Fibroblast of skin of right biceps (primary cell): ENCODE measurements at places on chromosomes 6 and 20.

DNA sequence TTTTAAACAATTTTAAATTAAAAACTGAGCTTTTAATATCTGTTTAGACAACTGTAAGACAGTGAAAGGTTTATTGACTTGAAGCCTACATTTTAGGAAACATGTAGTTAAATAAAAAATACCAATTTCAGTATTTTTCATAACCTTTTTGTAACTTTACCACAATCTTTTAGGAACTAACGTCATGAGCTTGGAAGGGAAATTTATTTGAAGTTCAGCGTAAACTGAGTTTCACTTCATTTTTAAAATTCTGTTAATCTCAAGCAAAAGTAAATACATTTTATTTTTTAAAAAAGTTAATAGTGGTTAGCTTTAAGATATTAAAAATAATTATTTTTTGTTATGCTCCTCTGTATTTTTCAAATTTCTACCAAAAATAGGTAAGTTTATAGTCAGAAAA is 5.5 kb downstream of the CST7 start:
- no peak for DNase-seq

GRCh38 chr6:149033454-149033853 is 284.1 kb upstream of the TAB2 start:
- no peak for DNase-seq

- DNase-seq: no peak
Observed at GRCh38 chr20:24868959-24869358, 80.1 kb upstream of the CST7 start.

DNA sequence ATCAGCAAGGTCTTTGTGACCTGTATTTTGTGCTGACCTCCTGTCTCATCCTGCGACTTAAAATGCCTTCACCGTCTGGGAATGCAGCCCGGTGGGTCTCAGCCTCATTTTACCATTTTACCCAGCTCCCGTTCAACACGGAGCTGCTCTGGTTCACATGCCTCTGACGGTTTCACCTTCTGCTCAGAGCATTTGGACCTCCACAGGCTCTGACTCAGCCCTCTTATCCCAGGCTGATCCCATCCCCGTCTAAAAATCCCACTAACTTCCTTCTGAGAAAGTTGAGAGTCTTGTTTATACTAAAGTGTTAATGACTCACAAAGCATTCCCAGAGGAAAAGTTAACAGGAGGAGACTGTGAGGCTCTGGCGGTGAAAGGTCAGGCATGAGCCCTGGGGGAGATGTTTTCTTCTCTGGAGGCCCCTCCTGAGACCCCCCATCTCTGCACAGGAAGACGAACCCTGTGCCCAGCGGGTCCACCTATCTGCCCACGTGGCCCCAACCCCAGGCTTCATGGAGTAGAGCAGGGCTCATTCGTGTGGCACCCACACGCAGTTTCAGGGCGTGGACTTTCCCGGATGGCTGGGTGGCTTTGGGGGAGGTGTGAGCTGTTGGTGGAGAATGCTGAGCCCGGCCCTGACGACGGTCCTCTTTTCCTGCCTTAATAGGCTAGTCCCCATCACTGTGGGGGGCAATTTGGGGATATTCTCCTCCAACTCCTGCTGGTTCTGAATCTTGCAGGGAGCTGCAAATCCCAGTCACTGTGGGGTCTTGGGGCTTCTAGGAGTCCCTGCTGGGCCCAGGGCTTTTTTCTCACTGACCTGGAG is 3.3 kb upstream of the BIRC7 start:
- peak; percentile 95 for DNase-seq

- DNase-seq: no peak
Observed at GRCh38 chr6:14660806-14661579, 543.4 kb downstream of the CD83 start.

- no peak for DNase-seq
Observed at GRCh38 chr6:19336579-19336978, 500.6 kb upstream of the ID4 start.

DNA sequence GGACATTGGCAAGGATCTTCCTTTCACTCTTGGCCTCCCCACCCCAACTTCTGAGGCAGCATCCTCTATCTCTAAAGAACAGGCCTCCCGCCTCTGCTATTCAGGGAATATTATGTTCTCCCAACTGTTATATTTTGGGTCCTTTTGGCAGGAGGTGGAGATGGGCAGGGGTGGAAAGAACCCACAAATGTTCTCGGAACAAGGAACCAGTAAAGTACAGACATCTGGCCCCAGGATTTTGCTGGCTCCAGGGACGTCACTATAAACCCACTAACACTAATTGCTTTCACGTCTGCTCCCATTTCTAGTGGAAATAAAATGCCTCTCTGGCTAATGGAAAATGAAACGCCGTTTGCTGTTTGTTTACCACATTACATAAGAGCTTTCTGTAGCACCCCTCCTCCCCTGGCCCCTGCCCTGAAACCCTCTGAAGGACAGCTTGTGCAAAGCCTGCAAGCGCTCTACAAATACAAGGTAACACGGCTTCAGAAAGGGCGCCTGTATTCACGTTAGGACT is 77.7 kb upstream of the TBC1D7 start:
- DNase-seq: no peak

DNA sequence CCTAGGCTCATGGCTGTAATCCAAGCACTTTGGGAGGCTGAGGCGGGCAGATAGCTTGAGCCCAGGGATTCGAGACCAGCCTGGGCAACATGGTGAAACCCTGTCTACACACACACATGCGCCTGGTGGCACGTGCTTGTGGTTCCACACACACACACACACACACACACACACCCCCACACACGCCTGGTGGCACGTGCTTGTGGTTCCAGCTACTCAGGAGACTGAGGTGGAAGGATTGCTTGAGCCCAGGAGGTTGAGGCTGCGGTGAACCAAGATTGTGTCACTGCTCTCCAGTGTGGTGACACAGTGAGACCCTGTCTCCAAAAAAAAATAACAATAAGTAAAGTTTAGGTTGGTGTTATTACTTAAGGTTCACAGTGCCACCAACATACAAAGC is 165.8 kb downstream of the ZFAND3 start:
- DNase-seq: no peak

- DNase-seq: no peak
Observed at GRCh38 chr20:60553095-60553494, 594.9 kb downstream of the CDH26 start.

DNA sequence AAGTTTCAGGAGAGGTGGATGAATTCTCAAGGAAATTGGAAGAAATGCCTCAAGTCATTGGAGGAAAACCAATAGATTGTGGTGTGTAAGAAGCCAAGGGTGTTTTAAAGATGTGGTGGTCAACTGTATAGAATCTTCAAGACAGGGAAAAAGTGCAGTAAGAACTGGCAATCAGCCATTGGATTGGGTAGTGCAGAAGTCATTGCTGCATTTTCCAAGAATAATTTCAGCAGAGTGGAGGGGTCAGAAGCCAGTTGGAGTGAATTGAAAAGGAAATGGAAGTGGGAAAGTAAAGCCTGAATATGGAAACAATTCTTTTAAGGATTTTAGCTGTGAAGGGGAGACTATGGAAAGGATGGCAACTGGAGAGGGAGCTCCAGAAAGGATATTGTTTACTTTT is 128.2 kb upstream of the TMEM170B start:
- DNase-seq: no peak

DNA sequence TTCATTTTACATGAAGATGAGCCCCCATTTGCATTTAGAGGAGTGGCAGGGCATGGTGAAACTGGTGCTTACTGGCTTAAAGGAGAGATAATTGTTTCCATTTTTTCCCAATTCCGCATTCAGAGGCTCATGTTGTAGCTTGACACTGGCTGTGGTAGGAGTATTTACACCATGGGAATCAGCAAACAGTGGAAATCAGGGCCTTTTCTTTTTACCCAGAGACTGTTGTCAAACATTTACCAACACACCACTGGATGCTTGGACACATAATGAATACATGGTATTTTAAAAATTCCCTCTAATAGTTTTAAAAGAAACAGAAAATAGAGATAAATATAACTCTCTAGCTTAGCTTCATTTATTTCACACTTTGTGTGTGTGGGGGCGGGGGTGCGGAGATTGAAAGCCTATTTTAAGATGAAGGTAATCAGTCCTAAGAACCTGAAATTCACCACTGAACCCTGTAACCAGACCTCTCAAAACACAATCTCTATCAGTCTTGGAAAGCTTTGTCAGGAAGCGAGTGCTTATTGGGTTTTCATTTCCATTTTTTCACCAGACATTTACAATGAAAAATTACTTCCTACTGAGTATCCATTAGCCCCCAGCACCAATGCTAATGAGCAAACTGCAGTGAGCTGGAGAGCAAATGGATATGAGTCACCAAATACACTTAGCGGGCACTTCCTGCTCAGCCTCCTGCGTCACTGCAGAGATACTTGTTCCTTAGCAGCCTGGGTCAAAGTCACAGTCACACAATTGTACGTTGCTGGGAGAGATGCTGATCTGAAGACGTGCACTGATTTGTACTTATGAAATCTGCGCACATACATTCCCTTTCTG is 532.0 kb downstream of the BCKDHB start:
- DNase-seq: peak; percentile 98

GRCh38 chr6:158009114-158009891 is 27.6 kb downstream of the SYNJ2 start:
- DNase-seq: peak; percentile 89

GRCh38 chr6:108589244-108589791 is 28.6 kb downstream of the FOXO3 start:
- peak; percentile 54 for DNase-seq
